ENCODE measurements at places on chromosomes 6 and 20.

GRCh38 chr20:36474563-36474962 is 66.8 kb upstream of the MYL9 start:
- no peak for DNase-seq

GRCh38 chr6:92777146-92777740 is 642.1 kb downstream of the EPHA7 start:
- DNase-seq = no peak

DNA sequence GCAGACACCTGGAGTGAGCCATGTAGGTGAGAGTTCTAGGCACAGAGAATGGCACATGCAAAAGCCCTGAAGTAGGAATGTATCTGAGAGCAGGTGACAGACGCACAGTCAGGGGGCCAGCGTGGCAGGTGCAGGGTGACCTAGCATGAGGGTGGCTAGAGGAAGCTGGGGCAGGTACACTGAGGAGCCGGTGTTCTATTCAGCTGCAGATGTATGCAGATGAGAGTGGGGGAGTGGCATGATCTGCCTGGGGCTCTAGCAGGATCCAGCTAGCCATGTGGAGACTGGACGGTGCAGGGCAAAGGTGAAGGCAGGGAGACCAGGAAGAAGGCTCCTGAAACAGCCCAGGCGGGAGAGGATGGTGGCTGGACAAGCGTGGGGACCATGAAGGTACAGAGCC is 10.7 kb downstream of the PEDS1 start:
- DNase-seq = no peak

GRCh38 chr6:74409447-74409846 is 713.4 kb downstream of the CD109 start:
- DNase-seq = no peak

- DNase-seq = no peak
Measured at GRCh38 chr20:62528983-62529891, 53.4 kb upstream of the GATA5 start.

Data from stimulated activated CD4-positive, alpha-beta T cell treated with anti-CD3 and anti-CD28 coated beads, Interleukin-1b, Interleukin-23, amount 100 ng/mL, for 1 hour (primary cell).